ENCODE measurements at places on chromosomes 6 and 20.

- no peaks in the 10 kb centered on the region for H3K36me3 ChIP-seq
- peaks cover 25% of the 10 kb centered on the region for H3K27me3 ChIP-seq
- H3K4me3 ChIP-seq: peak overlapping the region; percentile 32
- H3K4me1 ChIP-seq: peaks cover 11% of the 10 kb centered on the region
- DNase-seq: no peak
These were observed 1.8 kb downstream of the TIAM2 start for GRCh38 chr6:154996841-154997311.

DNA sequence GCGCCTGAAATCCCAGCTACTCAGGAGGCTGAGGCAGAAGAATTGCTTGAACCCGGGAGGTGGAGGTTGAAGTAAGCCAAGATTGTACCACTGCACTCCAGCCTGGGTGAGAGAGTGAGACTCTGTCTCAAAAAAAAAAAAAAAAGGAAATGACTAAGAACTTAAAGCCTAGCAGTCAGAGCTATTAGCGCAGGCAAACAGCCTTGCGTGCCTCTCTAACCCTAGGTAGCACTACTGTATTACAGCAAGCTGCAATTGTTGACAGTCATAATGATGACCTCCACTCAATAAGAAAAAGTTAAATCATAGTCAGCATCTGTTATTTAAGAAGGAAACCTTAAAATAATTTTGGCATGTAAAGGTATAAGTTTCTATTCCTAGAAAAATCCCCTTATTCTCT lies 14.4 kb downstream of the GSS start:
- H3K4me1 ChIP-seq: no peaks in the 10 kb centered on the region
- no peak for DNase-seq
- peaks cover 43% of the 10 kb centered on the region for H3K36me3 ChIP-seq

DNA sequence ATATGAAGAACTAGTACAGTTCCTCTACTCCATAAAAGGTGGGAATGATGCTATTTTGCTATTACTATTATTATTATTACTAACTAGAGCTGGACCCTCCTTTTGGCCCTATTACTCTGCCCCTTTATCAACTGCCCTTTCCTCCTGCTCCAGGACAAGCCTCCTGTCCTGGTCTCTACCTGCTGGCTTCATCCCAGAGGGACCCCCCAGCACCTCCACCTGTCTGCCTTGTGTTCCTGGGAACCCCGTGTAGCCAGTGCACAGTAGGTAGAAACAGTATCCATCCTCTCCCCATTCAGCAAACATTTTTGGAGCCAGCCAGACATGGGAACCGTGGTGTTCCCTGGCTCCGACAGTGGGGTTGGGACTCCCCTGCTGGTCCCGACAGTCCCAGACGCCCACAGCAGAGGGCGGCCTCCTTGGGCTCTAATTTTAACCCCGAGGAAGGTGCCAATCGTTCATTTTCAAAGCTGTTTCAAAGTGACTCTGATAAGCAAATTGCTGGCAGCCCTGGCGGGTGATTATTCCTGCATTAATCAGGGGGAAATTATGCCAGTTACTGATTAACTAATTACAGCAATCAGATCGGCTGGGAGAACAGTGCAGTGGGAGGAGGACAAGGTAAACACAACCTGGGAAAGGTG lies 44.2 kb upstream of the MDGA1 start:
- H3K27me3 ChIP-seq: peaks cover 42% of the 10 kb centered on the region
- no peak overlapping the region for H3K27ac ChIP-seq

DNA sequence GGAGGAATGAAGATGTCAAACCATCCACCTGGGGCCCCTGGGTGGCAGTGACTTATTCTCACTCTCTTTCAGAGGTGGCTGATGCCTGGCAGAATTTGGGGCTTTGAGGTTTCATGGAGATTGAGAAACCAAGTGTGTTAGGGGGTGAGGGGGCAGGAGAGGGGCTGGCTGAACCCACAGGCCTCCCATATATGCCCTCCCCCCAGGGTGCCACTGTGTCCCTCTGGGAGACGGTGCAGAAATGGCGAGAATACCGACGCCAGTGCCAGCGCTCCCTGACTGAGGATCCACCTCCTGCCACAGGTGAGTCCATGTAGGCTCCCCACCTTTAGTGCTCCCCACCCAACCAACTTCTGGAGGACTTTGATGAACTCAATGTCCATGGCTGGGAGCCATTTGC lies 7.6 kb downstream of the GLP1R start:
- H3K36me3 ChIP-seq: no peaks in the 10 kb centered on the region
- no peak for DNase-seq
- H3K27ac ChIP-seq: no peak overlapping the region

DNA sequence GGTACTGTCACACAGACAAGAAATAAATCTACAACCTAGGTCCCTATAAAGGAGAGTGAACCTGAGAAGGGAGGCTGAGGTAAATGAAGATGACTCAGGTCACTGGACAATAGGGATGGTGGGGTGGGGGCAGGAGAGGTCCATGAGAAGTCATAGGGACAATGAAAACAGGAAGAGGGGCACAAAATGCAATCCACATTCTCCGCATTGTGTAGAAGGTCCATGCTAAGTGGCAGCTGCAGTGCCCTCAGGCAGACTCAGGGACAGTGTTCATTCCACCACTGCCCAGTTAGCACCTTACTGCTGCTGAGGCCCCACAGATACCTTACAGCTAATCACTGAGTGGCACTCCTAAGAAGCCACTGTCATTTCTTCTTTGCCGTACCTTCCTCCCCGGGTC lies 156.8 kb downstream of the RCAN2 start:
- DNase-seq: no peak
- H3K27me3 ChIP-seq: peaks cover 7% of the 10 kb centered on the region

DNA sequence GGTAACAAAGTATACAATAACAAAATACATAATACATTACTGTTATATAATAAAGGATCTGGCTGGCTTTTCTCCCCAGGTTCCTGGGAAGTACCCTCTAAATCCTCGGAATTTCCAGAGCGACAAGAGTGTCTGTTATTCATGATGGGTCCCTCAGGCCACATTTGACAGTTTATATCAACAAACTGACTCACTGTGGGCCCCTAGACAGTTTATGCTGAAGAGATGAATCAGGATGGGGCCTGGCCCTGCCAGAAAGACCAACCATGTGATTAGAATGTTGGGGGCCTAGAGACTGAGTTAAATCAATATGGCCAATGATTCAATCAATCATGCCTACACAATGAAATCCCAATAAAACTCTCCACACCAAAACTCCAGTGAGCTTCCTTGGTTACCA lies 13.5 kb downstream of the USP45 start:
- no peak overlapping the region for H3K27ac ChIP-seq
- H3K36me3 ChIP-seq: peaks cover 11% of the 10 kb centered on the region
- DNase-seq: no peak
- peaks cover 4% of the 10 kb centered on the region for H3K4me1 ChIP-seq

DNA sequence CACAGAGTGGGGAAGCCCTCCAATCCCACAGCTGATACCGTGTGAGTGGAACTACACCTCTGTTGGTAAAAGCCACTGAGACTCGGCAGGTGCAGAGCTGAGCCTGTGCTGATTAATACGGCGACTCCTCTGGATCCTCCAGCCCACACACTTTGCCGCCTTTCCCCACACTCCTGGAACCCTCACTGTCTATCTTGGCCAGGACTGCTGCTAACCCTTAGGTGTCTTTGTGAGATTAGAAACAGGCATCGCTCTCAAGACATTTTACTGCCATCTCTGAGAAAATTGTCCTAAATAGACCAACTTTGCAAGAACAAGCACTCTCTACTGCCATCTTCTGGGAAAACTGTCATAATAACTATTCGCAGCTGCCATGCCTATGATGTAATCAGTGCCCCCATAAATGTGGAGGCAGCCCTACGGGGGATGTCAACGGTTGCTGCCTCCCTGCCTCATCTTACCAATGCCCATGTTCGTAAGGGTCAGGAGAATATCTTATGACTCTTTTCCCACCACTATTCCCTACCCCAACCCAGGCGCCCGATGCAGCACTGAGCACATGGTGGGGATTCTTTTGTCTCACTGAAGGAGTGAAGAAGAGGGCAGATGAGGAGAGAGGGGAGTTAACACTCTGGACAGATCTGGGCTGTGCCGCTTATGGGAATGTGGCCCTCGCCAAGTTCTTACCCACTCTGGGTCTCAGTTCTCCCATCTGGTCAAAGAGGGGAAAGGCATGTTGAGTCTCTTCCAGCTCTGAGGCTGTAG lies 26.1 kb upstream of the KCNB1 start:
- H3K36me3 ChIP-seq: peaks cover 19% of the 10 kb centered on the region
- no peak for DNase-seq
- H3K4me1 ChIP-seq: peaks cover 4% of the 10 kb centered on the region
- peak overlapping the region; percentile 44 for H3K27ac ChIP-seq
- no peak overlapping the region for H3K4me3 ChIP-seq
- H3K27me3 ChIP-seq: no peaks in the 10 kb centered on the region

DNA sequence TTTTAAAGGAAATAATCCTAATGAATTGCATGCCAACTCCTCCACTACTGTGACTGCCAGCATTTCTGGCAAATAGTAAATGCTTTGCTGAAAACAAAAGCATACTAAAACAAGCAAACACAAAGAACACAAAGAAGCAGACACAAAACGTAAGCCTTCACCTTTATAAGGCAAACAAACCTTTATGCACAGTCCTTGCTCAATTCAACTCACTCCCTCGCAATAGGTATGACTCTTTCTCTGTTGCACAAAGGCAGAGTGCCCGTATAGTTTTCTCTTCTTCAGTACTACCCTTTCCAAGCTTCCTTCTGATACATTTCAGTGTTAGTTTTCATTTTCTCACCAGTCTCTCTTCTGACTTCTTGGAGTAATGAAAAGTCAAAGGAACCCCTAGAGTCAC lies 63.9 kb downstream of the PDE10A start:
- no peaks in the 10 kb centered on the region for H3K36me3 ChIP-seq
- H3K4me1 ChIP-seq: peaks cover 27% of the 10 kb centered on the region
- no peak overlapping the region for H3K4me3 ChIP-seq
- DNase-seq: no peak
- no peak overlapping the region for H3K27ac ChIP-seq

Data from mesothelial cell of epicardium (in vitro differentiated cells).